ENCODE measurements at places on chromosomes 12 and 14.

DNA sequence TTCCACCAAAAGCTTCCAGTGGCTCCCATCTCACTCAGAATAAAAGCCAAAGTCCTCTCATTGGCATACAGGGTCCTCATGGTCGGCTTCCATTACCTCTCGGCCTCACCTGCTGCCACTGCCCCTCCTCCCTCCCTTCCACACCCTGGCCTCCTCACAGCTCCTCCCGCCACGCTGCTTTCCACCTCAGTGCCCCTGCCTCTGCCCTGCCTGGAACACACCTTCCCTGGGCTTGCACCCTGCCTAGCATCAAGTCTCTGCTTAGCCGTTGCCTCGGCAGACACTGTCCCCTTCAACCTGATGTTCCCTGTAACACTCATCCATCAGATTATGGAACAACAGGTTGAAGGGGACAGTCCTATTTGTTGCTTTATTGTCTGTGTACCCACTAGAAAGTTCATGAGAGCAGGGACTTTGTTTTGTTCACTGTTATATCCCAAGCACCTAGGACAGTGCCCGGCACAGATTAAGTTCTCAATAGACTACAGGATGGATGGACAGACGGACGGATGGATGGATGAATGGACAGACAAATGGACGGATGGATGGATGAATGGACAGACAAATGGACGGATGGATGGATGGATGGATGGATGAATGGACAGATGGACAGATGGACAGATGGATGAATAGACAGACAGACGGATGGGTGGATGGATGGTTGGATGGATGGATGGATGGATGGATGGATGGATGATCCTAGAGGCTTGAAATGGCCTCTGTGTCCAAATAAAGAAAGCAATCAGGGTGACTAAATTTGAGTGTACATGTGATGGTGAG is 14.9 kb downstream of the FIGNL2 start:
- DNase-seq, result no peak

- no peak for DNase-seq
Measured at GRCh38 chr12:116996093-116996492, 85.3 kb downstream of the FBXW8 start.

DNA sequence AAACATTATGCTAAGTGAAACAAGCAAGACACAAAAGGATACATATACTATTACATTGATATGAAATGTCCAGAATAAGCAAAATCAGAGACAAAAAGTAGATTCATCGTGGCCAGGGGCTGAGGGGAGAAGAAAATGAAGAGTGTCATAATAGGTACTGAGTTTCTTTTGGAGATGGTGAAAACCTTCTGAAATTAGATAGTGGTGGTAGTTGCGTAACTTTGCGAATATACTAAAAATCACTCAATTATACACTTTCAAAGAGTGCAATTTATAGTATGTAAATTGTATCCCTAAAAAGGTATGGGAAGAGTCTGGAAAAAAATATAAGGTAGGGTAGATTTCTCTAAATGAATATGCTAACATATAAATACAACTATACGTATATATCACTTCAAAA is 22.2 kb downstream of the KANSL2 start:
- DNase-seq, result no peak

- no peak for DNase-seq
Measured at GRCh38 chr12:57470286-57470969, 9.2 kb downstream of the ARHGAP9 start.

DNA sequence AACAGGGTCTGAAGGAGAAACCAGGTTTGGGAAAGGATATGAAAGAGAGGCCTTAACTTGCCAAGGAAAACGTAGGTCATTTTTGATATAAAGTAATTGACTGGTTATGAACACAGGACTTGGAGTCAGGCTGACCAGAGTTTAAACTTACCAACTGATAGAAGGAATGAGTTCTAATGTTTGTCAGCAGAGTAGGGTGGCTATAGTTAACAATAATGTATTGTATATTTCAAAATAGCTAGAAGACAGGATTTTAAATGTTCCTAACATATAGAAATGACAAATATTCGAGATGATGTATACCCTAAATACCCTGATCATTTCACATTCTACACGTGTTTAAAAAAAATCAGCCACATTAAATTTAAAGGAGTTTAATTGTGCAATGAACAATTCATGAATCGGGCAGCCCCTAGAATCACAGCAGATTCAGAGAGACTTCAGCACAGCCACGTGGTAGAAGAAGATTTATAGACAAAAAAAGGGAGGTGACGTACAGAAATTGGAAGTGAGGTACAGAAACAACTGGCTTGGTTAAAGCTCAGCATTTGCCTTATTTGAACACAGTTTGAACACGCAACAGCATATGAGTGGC is 52.5 kb upstream of the PLEKHG7 start:
- DNase-seq, result no peak

DNA sequence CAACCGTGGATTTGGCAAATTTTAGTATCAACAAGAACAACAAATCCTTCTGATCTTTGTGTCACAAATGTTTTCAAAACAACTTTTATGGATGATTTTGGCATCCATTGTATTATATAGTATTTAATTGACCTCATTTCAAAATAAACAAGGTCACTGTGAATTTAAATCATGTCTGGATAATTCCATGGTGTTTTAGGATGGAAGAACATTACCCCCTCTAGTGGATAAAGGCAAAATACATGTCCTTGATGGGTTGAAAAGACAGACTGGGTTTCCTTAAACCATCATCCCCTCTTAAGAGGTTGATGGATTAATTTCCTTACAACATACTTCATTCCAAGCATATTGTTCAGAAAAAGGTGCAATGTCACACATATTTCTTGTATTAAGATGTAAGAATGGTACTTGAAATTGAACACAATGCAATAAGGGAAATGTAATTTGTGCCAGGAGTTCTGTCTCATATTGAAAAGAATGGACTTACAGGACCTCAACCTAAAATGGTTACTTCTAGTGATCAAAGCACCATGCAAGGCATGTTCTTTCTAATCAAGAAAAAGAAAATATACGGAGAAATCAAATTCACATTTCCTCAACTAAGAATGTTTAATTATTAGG is 352.0 kb downstream of the BCAT1 start:
- DNase-seq, result no peak

DNA sequence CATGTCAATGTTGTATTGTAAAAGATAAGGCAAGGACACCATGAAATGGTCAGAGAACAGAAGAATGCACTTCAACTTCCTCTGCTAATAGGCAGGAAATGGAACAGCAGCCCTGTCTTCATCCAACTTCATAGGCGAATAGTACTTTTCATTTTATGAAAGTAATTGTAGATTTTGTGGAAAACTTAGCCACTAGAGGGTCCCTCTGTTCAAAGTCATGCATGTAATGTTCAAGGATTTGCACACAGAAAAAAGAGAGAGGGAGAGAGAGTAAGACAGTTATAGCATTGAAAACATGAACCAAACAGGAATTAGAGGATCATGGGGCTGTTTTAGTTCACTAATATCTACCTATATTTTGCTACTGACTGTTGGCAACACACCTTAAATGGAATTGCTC is 172.2 kb downstream of the FLRT2 start:
- no peak for DNase-seq

GRCh38 chr14:35814371-35815005 is 5.4 kb upstream of the RALGAPA1 start:
- DNase-seq, result peak; percentile 49

DNA sequence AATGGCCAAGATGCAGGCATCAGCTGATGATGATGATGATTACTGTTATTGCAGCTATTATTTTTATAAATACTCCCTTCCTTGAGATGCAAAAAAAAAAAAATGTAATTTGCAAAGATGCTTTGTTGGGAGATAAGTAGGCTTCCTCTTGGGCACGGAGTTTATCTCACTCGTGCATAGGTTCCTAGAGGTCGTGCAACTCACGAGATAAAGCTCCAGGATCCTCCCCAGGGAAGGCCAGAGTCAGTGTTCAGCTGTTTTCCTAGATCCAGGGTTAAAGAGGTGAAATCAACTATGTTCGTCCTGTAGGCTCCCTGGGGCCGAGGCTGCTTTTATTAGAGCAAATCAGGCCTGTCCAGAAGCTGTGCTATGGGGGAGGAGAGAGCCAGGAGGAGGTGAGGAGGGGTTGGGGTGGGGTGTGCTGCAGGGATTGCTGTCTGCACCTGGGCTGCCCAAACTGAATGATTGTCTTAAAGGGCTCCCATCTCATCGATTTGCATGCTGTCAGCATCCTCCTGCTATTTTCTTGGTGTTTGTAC is 270.3 kb downstream of the NRXN3 start:
- no peak for DNase-seq

DNA sequence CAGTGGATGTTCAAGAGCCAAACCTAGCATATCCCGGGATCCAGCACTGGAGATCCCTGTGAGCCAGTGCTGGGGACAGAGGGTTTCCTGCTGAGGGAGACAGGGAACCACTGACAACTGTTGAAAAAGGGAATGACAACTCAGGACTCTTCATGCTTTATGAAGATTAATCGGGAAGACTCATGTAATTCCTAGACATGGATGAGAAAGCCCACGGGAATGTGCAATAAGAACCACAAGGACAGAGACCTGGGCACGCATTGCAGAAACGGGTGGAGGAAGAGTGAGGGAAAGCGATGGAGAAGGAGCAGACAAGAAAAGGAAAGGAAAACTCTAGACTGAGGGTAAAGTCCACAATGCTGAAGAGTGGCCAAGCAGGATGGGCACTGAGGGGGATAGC is 296.0 kb downstream of the PCNX1 start:
- no peak for DNase-seq

DNA sequence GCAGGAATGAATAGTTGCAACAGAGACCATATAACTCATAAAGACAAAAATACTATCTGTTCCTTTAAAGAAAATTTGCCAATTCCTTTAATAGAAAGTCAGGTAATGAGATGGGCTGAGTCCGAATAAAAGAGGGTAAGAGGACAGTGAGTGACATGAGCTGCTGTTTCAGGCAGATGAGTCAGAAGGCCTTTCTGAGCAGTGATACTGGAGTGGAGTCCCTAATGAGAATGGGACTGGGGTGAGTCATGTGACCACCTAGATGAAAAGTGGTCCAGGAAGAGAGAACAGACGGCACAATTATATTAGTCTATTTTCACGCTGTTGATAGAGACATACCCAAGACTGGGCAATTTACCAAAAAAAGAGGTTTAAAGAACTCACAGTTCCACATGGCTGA is 393.7 kb downstream of the BCL11B start:
- no peak for DNase-seq

DNA sequence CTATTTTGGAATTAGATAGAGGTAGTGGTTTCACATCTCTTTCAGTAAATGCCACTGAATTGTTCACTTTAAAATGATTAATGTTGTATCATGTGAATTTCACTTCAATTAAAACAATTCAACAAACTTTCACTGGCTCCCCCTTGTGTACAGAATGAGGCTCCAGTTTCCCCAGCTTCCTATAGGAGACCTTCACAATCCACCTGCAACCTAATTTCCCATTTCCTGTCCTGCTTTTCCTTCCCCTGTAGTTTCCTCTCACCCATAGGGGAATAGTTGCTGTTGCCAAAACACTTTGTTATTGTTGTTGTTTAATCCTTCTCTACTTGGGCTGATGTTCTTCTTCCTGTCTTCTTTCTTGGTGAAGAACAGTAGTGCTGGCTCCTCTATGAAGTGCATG is 59.8 kb downstream of the NPAS3 start:
- DNase-seq, result no peak

- DNase-seq, result no peak
Measured at GRCh38 chr14:80448267-80448666, 237.0 kb upstream of the DIO2 start.

DNA sequence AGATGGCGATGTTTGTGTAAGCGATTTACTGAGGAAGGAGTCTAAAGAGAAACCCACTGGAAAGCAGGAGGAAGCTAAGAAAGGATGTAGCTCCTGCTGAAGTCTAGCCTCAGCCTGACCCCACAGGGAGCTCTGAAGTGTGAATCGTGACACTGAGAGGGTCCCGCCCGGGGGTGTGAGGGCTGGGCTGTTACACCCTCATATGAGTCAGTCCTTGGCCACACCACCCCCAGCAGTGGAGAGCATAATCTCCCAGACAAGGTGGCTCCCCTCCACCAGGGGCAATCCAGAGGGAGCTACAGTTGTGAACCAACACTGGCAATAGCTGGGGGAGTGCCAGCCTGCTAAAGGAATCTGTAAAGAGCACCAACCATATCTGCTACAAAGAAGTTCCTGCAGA is 31.5 kb downstream of the SVOP start:
- no peak for DNase-seq

DNA sequence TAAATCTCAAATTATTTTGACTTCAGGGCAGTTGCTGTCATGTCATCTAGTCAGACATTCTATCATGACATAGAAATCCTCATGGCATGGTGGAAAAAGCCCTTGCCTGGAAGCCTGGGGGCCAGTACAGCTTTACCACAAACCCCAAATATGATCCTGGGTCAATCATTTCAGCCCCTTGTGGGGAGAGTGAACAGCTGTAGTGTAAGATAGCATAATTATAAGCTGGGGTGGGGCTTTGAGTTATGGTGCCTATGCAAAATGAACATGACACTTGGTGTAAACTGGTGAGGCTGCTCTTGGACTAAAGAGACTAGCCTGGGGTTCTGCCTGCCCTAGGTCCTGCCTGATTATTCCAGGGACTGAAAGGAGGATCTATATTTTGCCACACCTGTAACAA is 207.7 kb upstream of the DDHD1 start:
- DNase-seq, result no peak

- no peak for DNase-seq
Measured at GRCh38 chr12:28108599-28108998, 81.7 kb upstream of the CCDC91 start.

GRCh38 chr12:76020731-76021672 is 10.6 kb downstream of the PHLDA1 start:
- DNase-seq, result no peak

GRCh38 chr12:71492604-71493003 is 53.0 kb downstream of the LGR5 start:
- DNase-seq, result no peak

GRCh38 chr12:67482751-67483661 is 165.5 kb upstream of the DYRK2 start:
- peak; percentile 53 for DNase-seq

DNA sequence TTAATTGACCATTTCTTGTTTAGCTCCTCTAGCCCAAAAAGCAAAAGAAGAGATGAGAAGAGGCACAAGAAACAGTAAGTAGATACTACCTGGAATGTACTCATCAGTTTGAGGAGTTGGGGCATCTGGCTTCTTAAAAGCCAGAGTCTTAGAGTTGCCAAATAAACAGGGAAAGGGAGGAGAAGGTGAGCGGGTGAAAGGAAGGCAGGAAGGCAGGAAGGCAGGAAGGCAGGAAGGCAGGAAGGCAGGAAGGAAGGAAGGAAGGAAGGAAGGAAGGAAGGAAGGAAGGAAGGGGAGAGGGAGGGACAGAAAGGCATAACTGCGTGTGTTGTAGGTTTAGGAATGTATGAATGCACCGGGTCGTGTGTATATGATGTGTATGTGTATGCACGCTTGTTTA is 56.7 kb upstream of the HSPB8 start:
- no peak for DNase-seq
